ENCODE measurements at places on chromosomes 3 and 15.

GRCh38 chr3:194259982-194260766, 91.0 kb downstream of the CPN2 start:
- no peak for DNase-seq

GRCh38 chr3:83523470-83524073, 1435.2 kb upstream of the CADM2 start:
- DNase-seq, result peak; percentile 0

DNA sequence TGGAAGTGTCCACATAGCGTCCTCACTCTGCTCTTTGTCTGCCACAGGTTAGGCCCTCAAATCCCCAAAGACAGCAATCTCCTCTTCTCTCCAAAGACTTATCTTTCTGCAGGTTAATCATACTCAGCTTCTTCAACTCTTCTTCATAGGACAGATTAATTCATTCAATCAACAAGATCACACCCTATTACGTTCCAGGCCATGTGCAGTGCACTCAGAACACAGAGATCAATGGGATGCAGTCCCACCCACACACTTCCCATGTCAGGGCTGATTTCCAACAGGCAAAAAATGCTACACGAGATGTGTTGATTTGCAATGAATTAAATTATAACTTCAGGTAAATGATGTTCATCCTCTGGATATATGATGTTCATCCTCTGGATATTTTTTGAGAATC, 33.5 kb upstream of the ZNF639 start:
- no peak for DNase-seq

GRCh38 chr3:126880901-126881300, 102.0 kb upstream of the PLXNA1 start:
- DNase-seq, result peak; percentile 45

GRCh38 chr3:50171540-50172301, 16.6 kb downstream of the SEMA3F start:
- DNase-seq, result no peak

DNA sequence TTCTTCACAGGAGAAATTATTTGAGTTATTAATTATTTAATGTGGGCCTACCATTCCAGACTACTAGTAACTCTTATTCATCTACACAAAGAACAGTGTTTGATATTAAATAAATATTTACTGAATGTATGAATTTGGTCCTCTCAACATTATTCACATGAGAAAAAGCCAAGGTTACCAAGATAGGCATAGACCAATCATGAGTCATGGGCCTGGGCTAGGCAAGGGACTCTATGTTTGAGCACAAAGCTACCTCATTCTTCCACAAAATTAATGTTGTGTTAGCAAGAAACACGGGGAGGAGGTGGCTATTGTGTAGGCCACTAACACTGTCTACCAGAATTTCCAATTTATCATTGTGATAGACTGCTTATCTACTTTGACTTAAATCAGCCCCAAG, 115.7 kb downstream of the SERPINI1 start:
- DNase-seq, result no peak

GRCh38 chr15:74573987-74574386, 33.0 kb downstream of the ARID3B start:
- DNase-seq, result no peak

DNA sequence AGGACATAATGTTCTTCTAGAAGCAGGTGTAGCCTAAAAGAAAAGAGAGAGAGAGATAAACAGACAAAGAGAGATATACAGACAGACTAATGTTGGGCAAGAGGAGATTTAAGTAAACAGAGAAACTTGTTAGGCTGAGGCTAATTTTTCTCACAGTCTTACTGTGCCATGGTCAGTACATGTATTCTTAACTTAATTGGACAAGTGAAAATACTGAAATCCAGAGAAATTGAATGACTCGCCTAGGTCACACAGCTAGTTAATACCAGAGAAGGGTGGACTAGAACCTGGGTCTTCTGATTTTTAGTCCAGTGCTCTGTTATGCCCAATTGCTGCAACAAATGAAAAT, 6.7 kb upstream of the ZNF609 start:
- no peak for DNase-seq

DNA sequence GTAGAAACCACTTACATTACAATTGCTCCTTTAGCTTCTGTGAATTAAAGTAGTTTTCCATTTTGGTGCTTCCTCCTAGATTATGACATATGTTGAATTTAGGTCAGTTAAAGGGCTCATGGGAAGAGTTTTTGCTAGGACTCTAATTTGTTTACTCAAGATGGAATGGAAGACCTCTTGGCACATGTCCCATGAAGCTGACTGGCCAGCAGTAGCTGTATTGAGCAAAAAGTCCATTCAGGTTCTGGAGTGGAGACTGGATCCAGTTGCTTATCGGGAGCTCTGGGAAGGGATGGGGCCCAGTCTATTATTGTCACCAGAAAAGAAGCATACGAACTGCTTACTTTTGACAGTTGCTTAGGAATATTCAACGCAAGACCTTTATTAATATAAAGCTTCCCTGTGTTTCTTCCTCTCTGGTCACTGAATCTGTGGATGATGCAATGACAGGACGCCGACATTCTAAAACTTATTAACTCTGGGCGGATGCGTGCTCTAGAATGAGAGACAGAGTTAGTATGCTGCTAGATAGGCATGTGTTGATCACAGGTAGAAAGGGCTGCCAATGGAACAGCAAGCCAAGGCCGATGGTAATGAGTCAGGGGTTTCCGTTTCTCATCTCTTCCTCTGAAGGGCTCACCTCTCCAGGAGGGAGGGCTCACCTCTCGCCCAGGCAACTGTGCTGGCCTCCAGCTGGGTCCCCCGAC, 155.8 kb downstream of the NR1D2 start:
- no peak for DNase-seq

- no peak for DNase-seq
Observed at GRCh38 chr3:63571682-63572081, 80.8 kb upstream of the SNTN start.

- DNase-seq, result no peak
Observed at GRCh38 chr15:81596159-81596865, 222.3 kb upstream of the TMC3 start.

All from COR-L47 (cell line).